ENCODE measurements at places on chromosomes 2 and 18.

DNA sequence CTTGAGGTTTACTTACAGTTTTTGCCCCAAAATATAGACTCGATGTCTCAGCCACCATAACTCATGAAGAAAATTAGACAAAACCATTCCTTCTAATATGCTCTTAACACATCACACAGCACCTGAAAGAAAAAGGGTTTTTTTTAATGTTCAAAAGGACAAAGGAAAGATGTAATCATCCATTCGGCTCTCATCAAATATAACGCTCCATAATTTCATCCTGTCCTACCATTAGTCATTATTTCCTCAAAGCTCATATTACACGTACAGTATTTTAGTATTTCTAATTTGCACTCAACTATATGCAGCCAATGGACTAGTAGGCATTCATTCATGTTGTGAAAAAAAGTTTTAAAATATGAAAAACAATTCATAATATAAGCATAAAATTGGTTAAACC, 24.8 kb downstream of the ESCO1 start:
- no peak for DNase-seq

DNA sequence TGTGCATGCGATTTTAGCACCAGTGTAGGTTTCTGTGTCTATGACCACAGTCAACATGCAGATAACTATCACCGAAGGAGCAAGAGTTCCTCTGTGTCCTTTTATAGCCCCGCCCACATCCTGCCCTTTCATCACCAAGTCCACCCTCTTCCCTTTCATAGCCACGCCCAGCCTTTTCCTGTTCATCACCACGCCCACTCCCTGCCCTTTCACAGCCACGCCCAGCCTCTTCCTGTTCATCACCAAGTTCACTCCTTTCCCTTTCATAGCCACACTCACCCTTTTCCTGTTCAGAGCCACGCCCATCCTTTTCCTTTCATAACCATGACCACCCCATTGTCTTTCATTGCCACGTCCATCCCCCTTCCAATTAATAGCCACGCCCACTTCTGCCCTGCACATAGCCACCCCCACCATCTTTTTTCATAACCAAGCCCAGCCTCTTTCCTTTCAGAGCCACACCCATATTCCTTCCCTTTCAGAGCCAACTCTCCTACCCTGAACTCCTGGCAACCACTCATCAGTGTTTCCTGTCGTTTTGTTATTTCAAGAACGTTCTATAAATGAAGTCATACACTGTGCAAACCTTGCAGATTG, 273.9 kb downstream of the MYT1L start:
- peak; percentile 64 for DNase-seq

DNA sequence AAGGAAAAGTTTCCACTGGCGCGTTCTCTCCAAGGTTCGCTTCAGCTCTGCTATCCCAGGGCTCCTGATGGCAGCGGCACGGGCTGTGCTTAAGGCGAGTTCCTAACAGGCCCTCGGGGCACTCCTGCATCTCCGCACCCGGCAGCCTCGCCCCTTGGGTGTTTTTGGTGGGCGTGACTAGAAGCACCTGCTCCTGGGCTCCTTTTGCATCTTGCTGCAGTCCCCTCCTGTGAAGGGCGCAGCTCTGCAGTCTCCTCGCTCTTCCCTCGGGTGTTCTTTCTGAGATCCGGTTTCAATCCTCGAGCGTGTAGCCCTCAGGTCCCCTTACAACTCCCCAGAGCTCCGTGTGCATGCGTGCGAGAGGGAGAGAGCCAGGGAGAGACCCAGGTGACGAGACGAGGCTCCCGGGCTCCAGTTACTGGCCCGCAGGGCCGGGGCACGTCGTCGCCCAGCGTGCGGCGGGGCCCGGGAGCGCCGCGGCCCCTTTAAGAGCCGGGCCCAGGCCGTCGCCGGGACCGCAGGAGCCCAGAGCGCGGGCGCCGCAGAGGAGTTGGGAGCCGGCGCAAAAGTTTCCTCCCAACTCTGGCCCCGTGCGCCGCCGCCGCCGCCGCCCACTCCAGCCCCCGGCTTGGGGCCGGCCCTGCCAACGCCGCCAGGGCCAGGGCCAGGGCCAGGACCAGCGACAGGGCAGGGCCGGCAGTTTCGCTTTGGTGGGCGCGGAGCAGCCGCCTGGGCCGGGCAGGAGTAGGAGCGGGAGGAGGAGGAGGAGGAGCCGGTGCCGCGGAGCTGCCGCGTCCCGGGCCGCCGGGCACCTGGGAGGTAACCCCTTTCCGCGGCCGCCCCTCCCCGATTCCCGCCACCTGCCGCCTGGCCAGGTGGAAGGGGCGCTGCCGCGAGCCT, at the start of gene PARD3B:
TSS of gene PARD3B (plus strand) at position 515 of the 900 bp plus-strand sequence. CDS start 525 bp downstream, outside the sequence.
- DNase-seq, result peak; percentile 61

GRCh38 chr18:41693008-41693407, 262.0 kb upstream of the PIK3C3 start:
- no peak for DNase-seq

- no peak for DNase-seq
Observed at GRCh38 chr2:95262896-95263542, 11.2 kb upstream of the PROM2 start.

DNA sequence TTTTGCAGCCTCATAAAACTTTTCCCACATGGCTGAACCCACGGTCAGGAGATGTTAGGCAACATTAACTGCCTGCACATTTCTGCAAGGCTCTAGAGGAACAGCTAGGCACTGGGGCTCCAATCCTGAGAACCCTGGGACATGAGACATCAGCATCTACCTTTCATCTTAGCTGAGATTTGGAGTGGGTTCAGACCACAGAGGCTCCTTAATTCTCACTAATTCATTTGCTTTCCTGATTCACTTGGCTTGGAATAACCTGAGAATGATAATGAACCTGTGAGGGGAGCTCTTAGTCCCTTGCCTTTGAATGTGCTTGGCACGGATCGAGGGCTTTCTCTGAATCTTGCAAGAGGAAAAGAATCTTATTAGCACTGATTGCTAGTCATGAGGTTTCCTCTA, 266.2 kb downstream of the FIGN start:
- no peak for DNase-seq

DNA sequence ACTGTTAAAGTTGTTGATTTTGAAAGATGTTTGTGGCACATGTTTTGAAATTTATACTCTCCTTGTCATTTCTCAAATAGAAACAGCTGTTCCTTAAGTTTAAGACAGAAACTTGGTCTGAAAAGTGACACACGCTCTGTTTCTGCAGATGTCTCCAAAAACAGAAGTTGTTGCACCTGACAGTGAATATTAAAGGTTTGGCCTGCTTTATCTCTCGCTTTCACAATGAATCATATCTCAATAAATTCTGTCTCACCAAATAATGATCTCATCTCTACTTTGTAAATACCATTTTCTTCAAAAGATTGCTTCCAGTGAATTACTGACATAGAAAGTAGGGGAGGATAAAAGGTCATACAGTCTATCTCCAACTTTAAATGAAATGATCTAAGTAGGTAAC, 294.9 kb upstream of the SYT4 start:
- DNase-seq, result no peak

- no peak for DNase-seq
Observed at GRCh38 chr18:48607056-48607984, 68.5 kb downstream of the CTIF start.

DNA sequence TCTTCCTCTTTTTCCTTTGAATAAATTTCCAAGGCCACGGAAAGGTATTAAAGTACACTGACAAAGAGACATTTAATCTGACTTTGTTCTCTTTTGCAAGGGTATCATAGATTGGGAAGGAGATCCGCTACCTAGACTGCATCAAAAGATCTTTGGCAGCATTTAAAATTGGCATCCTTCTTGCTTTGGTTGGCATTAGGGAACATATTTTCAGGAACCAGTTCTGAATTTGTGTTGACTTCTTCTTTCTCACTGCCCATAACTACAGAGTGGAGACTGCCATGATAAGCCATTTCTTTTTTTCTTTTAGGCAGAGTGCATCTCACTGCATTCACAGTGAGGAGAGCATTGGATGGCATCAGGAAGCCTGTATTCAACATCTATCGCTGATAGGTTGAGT, 83.4 kb downstream of the DOCK10 start:
- no peak for DNase-seq

GRCh38 chr2:113675875-113676274, 48.8 kb downstream of the RABL2A start:
- DNase-seq, result no peak

- no peak for DNase-seq
Observed at GRCh38 chr2:47321006-47321405, 82.0 kb upstream of the MSH2 start.

DNA sequence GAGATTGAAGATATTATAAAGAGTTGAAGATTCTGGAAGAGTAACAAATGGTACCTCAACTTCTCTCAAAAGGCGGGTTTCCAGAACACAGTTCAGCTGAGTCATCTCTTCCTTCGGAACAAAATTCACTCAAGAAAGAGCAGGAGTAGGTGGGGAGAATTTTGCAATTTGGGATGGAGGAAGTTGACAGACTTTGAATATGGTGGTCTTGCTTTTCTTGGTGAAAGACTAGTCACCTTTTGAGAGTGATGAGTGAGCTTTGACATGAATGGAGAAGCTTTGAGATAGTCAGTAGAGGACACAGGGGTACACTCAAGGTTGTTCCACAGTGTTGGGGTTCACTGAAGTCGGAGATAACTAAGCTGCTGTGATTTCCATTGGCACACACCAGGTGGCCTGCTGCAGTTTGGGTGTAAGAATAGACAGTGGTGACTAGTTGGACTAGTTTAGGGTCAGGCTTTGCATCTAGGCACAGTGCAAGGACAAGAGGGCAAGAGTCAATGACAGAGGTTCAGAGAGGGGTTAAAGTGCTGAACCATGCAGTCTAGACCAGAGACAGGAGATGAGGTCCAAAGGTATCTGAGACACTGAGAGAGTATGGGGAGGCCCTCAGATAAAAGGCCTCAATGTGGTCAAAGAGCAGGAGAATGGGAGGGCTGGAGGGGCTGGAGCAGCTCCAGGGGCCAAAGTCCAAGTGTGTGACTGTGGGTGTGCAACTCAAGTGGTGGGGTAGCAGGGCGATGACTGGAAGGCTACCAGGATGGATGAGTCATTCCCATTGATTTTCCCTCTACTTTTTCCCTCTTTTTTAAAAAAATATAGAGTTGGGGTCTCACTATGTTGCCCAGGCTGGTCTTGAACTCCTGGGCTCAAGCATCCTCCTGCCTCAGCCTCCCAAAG, 7.7 kb downstream of the CCL20 start:
- DNase-seq, result no peak

- DNase-seq, result no peak
Observed at GRCh38 chr2:108604196-108604595, 69.9 kb downstream of the LIMS1 start.

All from upper lobe of left lung (tissue), 6 donors.